Activated CD4-positive, CD25-positive, alpha-beta regulatory T cell (primary cell): ENCODE measurements at places on chromosomes 16 and 17.

GRCh38 chr16:53209429-53209828, 154.6 kb downstream of the CHD9 start:
- no peak for DNase-seq

DNA sequence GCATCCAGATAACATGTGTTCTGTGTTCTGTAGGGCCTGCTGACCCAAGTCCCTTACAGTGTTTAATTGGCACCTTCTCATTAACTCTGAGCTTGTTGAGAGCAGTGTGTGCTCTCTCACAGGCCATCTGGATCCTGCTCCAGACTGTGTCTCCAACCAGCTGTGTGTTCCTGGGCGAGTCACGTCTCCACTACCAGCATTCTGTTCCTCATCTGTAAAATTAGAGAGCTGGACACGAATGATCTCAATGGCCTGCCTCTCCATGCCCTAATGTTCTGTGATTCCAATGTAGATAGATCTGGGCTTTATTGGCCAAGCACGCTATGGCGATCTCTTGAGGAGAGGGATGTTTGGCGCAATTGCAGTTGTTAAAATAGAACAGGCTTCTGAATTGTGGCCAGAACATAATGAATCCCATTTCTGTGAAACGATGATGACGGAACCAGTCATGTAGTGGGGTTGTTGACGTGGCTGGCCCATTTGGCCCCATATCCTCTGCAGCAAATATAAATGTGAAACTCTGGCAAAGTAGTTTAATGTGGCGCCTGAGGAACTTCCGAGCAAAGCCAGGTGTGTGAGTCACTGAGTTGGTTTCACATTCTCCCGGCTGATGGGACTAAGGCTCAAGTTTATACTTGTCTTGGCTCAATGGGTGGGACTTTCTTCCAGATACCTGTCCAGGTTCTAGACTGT, 22.2 kb downstream of the TBX4 start:
- DNase-seq: no peak

GRCh38 chr17:28227316-28228108, 91.5 kb upstream of the TMEM97 start:
- DNase-seq: no peak

- no peak for DNase-seq
Observed at GRCh38 chr17:61770752-61771533, 92.4 kb downstream of the BRIP1 start.

DNA sequence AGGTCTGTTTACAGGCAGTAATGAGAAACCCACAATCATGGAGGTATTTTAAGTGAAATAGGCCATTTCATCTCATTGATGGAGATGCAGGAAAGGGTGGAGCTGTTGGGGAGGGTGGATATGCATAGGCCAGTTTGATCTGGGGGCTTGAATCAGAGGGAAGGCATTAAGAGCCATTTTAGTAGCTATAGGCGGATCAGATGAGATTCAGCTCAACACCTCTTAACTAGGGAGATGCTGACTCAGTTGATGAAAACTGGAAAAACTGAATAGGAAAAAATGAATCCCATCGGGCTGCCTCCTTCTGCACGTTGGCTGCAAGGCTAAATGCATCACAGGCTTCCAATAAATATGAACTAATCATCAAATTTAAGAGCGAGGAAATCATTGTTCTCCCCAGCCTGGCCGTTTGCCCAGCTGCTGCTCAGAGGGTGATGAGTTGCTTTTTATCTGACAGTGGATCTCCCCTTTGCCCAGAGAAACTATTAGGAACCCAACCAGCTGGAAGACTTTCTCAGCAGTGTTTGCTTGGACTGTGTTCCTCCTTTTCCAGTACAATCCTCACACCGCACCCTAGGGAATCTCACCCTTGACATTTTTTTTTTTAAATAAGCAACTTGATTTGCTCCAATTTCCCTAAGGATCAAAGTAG, 149.6 kb downstream of the SOX9 start:
- no peak for DNase-seq

DNA sequence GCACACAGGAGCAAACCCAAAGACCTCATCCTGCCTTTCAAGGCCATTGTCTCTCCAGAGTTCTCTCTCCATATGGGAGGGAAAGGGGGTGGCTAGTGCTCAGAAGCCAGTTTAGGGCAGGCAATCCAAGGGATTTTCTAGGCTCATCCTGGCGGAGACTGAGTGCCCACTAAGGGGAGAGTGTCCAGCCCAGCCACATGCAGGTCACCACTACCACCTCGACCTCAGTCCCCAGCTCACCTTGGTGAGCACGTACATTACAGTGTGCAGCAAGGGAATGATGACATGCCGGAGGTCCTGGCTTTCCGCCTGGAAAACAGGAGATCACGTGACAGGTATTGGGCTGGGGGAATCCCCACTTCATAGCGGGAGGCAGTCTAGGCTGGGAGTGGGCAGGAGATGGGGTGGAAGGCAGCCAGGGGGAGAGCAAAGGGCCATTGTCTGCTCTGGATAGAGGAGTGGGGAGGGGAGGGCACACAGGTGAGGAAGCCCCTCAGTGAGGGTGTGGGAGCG, 29.9 kb downstream of the PIK3R6 start:
- no peak for DNase-seq

DNA sequence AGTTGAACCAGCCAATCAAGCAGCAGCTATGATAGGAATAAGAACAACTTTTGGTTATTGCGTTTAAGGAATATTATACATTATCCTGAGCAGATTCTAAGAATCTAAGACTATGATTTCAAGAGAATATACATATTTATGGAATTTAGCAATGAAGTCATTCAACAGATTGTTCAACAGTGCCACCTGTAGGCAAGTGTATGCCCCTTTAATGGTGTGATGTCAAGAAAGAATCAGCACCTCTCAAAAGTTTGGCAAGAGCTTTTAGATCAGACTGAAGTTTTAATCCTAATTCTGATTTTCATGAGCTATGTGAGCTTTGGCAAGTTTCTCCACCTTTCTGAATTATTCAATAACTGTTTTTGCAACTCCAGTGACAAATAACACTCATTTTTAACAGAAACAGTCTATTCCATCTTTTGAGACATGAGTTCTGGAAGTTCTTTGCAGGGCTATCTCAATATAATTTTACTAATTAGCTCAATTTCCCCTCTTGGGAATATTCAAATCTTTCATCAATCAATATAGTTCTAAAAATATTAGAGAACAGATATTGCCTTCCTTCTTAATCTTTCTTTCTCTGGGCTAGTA, 474.3 kb upstream of the TOM1L1 start:
- DNase-seq: no peak
